Cardiac septum (tissue), 1 donor: ENCODE measurements at places on chromosomes 12 and 14. TPM values are rescaled to one million over a fixed set of nuclear protein-coding genes. Genes with fewer than 3 reads are reported as not detected.
A peak's percentile ranks its signal among the peaks of the same experiment; 100 is the strongest.

GNG2 gene
- 7.0 TPM for total RNA-seq

C12orf50 gene
- 0.05 TPM for total RNA-seq

GRCh38 chr12:108575199-108575912 is 13.0 kb downstream of the ISCU start:
- peak; percentile 7 for DNase-seq

DNA sequence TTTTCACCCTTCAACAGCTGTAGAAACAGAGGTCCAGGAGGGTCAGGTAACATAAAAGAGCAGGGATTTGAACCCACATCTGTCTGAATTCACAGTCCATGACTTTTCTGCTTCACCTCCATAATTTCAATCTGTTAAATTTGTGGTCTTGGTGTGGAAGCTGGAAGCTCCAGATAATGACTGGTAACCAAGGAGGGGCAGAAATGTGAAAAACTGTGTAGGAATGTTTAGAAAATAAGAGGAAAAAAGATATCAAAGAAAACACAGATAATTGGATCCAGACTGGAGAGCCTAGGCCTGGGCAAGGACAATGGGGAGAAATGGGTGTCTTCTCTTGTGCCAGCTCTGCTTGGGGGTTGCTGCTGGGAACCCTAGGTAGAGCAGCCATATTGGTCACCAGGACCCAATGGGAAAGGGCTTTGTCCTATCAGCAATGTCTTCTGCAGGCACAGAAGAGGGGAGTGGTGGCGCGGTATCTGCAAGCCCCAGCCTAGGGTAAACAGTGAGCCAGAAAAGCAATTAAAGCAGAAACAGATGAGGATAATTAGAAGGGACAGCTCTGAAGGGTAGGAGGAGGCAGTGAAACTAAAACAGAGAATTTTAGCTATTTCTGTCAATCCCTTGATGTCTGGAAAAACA is 54.3 kb upstream of the CCDC91 start:
- no peak for DNase-seq

- DNase-seq, result no peak
Observed at GRCh38 chr12:120116441-120116791, at the start of gene RAB35. Gene RAB35 (minus strand): TSS chr12:120116753. CDS start chr12:120116650, 103 bp downstream.

DNA sequence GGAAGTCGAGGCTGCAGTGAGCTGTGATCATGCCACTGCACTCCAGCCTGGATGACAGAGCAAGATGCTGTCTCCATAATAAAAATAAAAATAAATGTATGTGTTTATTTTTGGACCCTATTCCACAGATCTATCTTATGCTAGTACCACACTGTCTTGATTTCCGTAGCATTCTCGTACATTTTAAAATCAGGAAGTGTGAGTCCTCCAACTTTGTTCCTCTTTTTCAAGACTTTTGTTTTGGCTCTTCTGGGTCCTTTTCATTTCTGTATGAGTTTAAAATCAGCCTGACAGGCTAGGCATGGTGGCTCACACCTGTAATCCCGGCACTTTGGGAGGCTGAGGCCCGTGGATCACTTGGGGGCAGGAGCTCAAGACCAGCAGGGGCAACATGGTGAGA is 25.8 kb downstream of the DAO start:
- no peak for DNase-seq

GRCh38 chr14:60220084-60220483 is 28.9 kb upstream of the PPM1A start:
- no peak for DNase-seq

DNA sequence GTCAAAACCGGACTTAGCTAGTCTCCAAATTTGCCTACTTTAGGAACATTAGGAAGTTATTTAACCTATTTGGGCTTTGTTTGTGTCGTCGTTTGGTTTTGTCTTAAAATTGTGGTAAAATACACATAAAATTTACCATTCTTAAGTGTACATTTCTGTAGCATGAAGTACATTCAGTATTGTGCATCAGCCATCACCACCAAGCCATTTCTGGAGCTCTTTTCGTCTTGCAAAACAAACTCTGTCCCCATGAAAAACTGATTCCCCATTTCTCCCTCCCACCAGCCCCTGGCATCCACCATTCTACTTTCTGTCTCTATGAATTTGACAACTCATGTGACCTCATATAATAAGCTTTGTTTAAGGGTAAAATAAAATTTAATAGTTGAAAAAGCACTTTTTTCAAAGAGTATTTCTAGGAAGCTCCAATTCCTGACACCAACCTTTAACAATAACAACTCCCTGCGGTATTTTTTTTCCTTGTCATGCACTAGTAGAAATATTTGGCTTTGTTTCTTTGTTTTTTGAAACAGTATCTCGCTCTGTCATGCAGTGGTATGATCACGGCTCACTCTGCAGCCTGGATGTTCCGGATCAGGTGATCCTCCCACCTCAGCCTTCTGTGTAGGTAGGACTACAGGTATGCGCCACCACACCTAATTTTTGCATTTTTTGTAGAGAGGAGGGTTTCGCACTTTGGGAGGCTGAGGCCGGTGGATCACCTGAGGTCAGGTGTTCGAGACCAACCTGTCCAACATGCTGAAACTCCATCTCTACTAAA is 3.6 kb upstream of the UBC start:
- DNase-seq, result no peak

GRCh38 chr12:101608301-101609133 is 13.7 kb downstream of the MYBPC1 start:
- no peak for DNase-seq
